ENCODE measurements at places on chromosomes 4 and X.

- no peak for DNase-seq
Measured at GRCh38 chrX:103098488-103098887, 5.5 kb upstream of the NXF3 start.

GRCh38 chr4:123651066-123651465 lies 254.5 kb downstream of the SPRY1 start:
- DNase-seq = no peak

GRCh38 chrX:134375691-134376090 lies 84.3 kb upstream of the HPRT1 start:
- no peak for DNase-seq

DNA sequence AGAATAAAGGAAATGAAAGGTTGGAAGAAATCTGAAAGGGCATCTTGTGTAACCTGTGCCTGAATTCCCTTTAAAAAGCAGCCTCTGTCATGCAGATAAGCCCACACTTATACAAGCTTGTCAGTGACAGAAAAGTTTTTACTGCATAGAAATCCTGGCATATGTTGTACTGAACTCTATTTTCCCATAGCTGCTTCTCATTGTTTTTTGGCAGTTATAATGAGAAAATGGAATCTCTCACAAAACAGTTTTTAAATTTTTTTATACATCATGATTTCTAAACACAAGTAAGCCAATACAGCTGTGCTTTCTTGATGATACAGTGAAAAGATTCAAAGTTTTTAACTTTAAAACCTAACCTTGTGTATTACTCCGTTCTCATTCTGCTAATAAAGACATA lies 511.4 kb upstream of the ARX start:
- no peak for DNase-seq

DNA sequence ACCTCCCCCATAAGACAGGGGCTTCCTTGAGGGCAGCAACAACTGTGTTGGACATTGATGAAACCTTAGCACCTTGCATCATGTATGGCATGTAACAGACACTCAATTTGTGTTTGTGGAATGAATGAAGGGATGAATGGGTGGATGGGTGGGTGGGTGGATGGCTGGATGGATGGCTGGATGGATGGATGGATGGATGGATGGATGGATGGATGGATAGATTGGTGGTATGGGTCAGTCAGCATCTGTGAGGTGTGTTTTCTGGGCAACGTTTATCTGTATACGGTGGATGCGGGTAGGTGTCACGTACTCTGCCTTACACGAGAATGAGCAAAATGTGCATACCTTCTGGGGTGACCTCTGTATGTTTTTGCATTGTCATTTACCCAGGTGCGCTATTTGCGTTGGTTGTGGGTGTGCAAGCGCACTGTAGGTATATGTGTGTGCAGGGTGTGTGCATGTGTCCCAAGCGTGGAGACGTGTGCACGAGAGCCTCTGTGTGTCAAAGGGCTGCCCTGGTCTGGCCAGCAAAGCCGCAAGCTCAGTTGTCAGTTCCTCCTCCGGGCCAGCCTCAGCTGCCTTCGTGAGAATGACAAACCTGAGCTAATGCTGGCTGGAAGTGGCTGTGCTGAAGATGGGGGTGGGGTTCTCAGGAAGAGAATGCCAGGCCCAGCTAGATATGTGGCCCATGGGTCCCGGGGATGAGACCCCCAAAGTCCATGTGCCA lies 26.5 kb downstream of the ELF4 start:
- DNase-seq = no peak

- no peak for DNase-seq
Measured at GRCh38 chr4:143035661-143036060, 149.1 kb upstream of the USP38 start.

- no peak for DNase-seq
Measured at GRCh38 chrX:54978448-54978847, 15.5 kb downstream of the PFKFB1 start.

DNA sequence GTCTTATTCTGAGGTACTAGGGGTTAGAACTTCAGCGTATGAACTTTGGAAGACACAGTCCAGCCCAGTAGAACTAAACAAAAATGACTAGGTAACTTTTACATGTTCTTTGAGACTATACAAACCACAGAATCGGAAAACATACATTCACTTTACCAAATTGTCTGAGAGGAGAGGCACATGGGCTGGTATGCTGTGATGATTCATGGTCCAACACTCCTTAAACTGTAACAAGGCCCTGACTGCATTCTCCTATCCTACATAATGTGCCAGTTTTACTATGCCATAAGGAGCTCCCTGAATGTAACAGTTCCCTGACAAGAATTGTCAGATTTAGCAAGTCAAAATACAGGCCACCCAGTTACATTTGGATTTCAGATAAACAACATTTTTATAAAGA lies 640.0 kb downstream of the RAB28 start:
- no peak for DNase-seq

- DNase-seq = no peak
Measured at GRCh38 chrX:112654871-112655270, 24.9 kb downstream of the LHFPL1 start.

GRCh38 chr4:169089004-169089403 lies 78.9 kb upstream of the CBR4 start:
- DNase-seq = no peak

DNA sequence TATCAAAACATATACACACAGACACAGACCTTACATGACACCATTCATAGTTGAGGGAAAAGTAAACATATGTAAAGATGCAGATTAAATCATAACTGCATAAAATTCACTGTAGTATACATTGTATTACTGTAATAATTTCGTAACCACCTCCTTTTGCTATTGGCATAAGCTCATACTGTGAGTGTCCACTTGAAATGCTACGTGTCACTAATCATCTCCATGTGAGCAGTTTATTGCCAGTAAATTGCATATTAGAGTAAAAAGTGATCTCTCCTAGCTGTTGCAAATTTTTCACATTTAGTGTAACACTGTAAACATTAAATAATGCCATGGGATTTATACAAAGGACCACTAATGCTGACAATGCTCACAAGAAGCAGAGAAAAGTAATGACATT lies 256.7 kb upstream of the GNPDA2 start:
- DNase-seq = no peak

GRCh38 chr4:137711502-137711901 lies 179.2 kb upstream of the PCDH18 start:
- DNase-seq = no peak

GRCh38 chr4:52879471-52879870 lies 17.4 kb downstream of the RASL11B start:
- DNase-seq = no peak

DNA sequence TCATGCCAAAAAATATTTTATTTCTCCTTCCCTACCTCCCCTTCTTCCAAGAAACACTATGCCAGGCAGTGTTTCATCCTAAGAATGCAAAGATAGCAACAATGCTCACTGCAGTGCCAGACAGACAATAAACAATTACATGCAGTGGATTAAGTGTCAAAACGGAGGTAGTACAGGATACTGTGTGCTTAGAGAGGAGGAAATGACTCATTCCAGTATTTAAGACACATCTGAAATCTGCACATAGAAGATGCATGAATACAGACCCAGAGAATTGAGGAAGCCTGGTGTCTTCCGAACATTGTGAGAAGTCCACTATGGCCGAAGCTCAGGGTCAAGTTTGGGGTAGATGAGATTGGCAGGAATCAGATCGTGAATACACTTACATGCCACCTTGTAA lies 326.4 kb downstream of the PPP3CA start:
- DNase-seq = no peak

DNA sequence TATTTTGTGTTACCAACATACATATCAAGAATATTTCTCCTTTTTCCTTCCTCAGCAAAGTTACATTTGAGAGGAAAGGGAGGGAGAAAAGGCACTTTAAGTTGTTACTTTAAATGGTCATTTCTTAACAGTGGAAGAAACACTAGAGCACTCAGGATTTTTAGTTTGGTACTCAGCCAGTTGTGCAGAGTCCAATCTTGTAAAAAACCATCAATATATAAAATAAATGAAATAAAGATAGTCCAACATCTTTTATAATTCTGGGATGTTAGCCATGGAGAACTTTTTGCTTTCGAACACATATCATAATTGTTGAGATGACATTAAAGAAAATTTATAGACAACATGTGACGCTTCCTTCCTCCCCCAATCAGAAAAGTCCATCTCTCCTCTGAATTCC lies 253.8 kb downstream of the QDPR start:
- DNase-seq = no peak

GRCh38 chr4:146224326-146224966 lies 10.1 kb downstream of the REELD1 start:
- DNase-seq = no peak

DNA sequence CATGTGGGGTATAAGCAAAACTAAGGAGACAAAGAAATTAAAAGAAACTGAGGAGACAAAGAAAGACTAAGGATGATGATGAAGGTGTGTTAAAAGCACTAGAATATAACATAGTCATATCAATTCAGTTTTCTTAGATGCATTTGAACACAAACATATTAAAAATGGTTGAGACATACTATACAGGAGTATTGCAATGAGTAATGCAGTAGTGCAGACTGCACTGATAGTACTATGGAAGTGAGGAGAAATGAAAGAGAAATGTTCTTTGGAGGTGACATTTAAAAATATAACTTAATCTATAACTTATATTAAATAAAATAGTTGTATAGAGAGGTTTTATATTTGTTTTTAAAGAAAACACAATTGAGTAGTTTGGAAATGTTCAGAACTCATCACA lies 279.2 kb downstream of the CAMK2D start:
- DNase-seq = no peak

DNA sequence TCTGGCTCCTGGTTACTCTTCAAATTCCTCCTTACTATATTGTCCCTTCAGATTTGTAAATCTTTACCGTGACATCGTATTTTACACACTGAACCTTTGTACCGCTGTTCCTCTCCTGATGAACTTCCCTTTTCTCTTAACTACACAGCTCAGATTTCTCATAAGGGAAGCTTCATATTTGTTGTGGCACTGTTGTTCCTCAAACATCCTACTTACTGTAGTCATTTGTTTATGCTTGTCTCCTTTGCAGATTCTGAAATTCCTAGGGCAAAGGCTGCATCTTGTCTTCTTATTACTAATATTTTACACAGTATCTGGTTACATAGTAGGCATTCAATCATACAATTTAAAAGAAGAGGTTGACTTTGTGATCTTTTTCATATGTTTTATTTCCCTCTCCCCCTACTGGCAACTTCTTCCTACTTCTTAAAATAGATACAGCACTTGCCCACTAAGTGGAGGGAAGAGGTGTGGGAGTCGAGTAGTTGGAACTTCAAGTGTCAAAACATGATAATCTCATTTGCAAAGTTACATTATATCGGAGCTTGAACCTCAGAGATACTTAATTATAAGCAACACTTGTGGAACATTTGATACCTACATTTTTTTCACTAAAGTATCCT lies 50.0 kb downstream of the TET2 start:
- no peak for DNase-seq

DNA sequence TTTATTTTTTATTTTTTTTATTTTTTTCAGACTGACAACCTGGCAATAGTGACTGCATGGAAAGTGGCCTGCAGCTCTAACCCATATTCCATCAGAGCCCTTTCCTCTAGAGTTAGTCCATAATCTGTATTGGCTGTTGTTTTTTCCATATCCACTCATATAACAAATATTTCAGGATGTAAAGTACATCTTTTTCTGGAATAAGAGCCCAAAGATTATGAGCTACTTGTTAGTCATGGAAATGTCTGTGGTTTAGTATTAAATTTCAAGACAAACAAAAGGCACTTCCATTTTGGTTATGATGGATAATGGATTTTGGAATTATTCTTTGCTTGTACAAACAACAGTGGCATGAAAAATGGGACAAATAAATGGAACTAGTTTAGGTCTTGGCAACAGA lies 296.0 kb upstream of the HS3ST1 start:
- DNase-seq = no peak

DNA sequence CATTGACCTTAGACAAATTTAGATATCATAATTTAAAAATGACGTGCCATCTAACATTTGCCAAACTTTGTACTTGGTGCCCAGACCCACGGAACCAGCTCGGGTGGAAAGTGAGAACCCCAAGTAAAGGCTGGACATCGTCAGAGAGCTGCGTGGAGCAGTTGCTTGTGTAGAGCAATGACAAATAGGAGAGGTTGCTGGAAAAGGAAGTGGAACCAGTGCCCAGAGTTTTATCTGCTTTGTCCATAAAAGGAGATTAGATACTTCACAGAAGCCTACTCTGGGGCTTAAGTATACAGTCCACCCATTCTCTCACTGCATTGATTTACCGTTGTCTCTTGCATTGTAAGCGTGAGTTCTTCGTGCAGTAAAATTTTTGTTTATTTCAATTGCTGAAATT lies 5.4 kb upstream of the TBC1D1 start:
- no peak for DNase-seq

GRCh38 chrX:95903490-95903889 lies 781.2 kb upstream of the DIAPH2 start:
- no peak for DNase-seq

DNA sequence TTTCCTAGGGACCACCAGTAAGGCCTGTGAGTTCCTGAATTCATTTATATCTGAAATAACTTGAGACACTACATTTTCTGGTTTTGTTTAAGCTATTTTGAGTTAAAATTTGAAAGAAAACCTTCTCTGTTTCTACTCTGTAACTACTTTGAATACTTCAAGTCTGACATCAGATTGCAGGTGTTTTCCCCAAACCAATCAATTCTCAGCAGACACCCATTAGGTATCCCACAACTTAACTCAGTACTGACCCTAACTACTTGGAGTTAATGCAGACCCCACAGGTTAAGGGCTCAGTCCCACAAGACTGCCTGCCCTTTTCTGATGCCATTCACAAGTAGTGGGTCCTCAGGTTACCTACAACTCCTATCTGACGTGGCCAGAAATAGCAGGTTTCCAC lies 1100.0 kb upstream of the SLIT2 start:
- DNase-seq = no peak

DNA sequence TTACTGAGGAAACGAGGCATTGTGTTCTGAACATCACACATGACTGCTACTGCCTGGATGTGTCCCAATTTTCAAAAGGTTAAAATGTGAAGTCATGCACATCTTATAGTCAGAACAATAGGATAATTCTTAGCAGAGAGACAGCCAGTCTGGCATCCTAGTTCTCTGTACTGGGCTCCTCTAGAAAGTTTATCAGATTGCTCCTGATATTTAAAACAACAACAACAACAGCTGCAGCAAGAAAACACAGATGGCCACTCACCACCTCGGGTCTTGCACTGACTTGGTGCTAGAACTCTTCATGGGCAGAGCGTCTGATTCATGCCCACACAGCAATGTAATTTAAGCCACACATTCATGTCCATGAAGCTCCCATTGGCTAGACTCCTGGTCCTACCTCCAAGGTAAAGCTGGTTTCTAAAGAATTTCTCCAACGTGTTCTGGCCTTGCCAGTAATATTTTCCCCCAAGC lies 33.3 kb upstream of the SLC2A9 start:
- no peak for DNase-seq

- no peak for DNase-seq
Measured at GRCh38 chr4:68163754-68164153, 34.1 kb upstream of the TMPRSS11F start.

All from stimulated activated CD8-positive, alpha-beta memory T cell treated with anti-CD3 and anti-CD28 coated beads, Interleukin-12 subunit alpha, Interleukin-12 subunit beta, amount 100 ng/mL, for 1 hour (primary cell).